ENCODE measurements at places on chromosomes 11 and 22.

- DNase-seq, result no peak
Observed at GRCh38 chr22:27575348-27575747, 226.2 kb downstream of the MN1 start.

- DNase-seq, result no peak
Observed at GRCh38 chr11:72001285-72001684, 2.6 kb downstream of the IL18BP start.

DNA sequence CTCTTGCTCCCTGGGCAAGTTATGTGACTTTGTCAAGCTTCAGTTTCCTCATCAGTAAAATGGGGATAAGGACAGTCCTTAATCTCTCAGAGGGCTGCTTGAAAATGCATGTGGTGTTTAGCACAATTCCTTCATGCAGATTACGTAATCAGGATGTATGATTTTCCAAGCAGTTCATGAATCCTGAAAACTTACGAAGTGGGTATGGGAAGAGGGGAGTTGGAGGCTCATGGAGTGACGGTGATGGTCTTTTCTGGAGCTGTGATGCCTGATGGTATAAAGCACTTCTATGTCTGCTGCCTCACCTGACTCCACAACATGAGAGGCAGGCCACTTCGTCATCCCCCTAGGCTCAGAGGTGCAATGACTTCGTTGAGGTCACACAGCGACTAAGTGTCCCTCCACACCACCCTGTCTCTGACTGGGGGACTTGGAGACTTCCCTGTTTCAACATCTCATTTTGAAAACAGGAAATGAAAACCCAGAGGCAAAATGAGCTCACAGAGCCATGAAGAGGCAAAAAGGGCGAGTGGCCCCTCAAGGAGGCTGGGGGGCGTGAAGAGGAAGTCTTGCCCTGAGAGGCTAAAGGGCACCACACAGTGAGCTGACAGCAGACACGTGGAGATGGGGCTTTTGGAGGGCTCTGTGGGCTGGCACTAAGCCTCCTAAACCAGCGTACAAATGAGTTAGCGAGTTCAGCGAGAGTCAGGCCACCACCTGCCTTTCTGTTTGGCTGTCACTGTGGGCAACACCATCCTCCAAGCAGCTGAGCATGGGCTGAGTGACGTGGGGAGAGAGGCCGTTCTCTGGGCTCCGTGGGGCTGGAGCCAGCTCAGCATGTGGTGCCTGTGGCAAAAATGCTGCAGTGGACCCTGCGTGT, 10.1 kb downstream of the MCM5 start:
- no peak for DNase-seq

- no peak for DNase-seq
Observed at GRCh38 chr11:69540118-69541000, 58.9 kb downstream of the LINC01488 start.

DNA sequence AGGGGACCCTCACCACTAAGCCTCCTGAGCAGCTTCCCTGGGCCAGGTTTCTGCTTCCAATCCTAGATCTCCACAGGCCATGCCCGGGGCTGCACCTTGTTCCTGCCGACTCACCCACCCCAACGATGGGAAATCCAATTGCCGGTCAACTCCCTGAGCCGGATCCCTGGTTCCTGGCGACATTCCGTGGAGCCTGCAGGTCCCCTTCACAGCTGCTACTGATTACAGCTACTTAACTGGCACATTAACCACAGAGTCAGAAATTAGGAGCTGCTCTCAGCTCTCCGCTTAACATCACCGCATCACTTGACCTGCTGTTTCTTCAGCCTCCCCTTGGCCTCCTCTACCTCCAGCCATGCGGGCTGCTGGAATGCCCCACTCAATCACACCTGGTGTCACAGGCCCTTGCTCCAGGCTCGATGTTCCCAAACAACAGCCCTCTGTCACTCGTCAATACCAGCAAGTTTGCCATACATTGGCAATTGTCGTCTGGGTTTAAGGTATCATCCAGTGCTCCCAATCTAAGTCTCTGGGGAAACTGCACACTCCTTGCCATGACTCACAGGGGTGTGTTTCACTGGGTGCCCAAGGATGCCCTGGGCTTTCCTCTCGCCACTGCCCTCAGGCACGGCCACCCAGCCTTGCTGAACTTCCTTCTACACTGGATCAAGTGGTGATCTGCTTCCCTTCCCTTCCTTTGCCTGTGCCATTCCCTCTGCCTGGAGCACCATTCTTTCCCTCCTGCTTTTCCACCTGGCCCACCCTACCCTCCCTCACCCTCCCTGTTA, 181.0 kb downstream of the MN1 start:
- DNase-seq, result no peak

Data from hematopoietic multipotent progenitor cell treated with erythropoietin and hydrocortisone succinate and interleukin-3 and kit ligand, for 17 days (in vitro differentiated cells).